ENCODE measurements at places on chromosomes 3 and 15.
A peak's percentile ranks its signal among the peaks of the same experiment; 100 is the strongest.

- DNase-seq: no peak
These were observed 12.6 kb upstream of the SHQ1 start for GRCh38 chr3:72860846-72861245.

DNA sequence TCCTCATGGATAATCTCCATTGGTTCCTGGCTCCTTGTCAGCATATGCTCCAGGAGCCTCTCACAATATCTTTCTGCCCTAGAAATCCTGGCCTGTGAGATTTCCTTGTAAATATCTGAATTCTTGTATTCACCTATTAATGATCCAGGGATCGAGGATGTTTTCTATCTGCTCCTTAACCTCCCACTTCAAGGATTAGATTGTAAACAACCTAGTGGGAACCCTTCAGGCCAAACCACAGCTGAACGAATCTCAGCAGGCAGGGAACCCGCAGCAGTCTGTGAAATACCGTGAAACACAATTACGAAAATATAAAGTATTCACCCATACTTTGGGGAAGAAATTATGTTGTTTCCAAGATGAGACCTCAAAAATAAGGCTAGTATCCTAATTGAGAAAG, 215.9 kb downstream of the TIGIT start:
- DNase-seq: no peak

DNA sequence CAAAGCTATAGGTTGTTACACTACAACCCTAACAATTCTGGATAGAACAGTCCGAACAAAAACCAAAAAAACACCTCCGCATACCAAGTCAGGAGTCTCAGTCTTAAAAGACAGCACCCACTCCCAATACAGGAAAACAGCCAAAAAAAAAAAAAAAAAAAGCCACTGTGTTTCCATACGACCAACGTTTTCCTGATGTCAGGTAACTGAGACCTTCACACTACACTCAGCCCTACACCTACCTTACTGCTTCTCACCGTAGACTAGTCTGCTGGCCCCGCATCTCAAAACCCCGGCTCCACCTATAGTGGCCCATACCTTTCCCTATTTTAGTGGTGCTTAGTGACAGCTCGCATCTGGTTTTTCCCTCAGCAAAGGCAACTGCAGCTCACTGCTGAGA, 339.5 kb upstream of the ADAMTS9 start:
- DNase-seq: no peak

DNA sequence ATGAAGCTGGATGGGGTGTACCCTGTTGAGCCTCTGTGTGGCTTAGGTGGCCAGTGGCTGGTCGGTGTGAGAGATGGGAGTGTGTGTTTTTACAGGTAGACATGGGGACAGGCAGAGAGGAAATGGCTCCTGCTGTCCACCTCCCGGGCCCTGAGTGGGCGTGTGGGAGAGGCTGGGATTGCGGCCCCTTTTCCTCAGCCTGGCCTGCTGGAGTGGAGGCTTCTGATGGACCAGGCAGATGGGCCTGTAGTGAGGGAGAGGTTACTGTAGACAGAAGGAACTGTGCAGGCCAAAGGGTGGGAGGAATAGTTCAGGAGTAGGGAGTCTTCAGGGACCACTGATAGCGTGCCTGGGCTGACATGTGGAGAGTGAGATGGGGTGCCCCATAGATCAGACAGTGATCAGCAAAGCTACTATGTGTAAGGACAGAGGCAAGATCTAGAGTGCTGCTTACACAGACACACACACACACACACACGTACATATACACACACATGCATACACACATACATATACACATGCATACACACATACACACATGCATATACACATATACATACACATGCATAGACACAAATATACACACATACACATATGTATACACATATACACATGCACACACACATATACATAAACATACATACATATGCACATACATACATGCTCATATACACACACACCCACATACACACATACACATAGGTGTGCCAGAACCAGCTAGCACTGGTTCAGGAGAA, 26.4 kb downstream of the ACAA1 start:
- no peak for DNase-seq

DNA sequence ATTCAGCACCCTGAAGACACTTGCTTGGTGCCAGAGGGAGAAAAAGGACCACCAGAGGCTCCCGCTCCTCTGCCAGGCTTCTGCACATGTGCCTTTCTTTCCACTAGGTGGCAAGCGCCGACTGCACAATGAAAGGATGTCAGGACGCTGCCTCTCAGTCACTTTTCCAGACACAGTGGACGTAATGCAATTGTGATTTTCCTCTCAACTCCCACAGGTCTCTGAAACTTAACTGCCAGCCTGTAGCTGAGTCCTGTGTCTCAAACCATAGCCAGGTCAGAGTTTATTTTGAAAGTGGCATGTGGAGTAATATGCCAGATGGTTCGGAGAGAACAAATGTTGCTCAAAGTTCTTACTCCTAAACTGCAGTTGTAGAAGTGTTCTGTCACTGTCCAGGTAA, 162.9 kb downstream of the ITPR1 start:
- peak; percentile 12 for DNase-seq

GRCh38 chr3:76570436-76571057, 469.4 kb upstream of the ROBO2 start:
- DNase-seq: peak; percentile 8
